CD4-positive, alpha-beta T cell treated with Interleukin-1 beta for 1 hour (primary cell): ENCODE measurements at places on chromosomes 6 and 20.

- no peak for DNase-seq
These were observed 153.6 kb upstream of the SHLD1 start for GRCh38 chr20:5596401-5597193.

DNA sequence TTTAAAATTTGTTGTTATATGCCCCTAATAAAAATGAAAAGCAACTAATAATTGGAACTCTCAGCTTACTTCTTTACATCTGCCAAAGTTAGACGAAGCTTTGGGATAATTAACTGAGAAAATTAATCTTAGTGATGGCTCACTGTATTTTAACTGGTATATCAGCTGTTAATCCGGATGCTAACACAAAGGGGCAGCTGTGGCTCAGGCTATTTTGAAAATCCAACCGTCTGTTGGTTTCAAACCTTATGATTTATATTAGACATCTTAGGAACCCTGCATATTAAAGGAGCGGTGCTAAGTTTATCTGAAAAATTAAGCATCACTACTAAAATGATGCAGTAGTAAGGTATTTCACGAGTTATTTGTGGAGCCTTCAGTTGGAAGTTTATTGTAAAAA, 96.6 kb downstream of the AKAP7 start:
- no peak for DNase-seq

- peak; percentile 29 for DNase-seq
These were observed 112.5 kb downstream of the WDR27 start for GRCh38 chr6:169589293-169589692.

DNA sequence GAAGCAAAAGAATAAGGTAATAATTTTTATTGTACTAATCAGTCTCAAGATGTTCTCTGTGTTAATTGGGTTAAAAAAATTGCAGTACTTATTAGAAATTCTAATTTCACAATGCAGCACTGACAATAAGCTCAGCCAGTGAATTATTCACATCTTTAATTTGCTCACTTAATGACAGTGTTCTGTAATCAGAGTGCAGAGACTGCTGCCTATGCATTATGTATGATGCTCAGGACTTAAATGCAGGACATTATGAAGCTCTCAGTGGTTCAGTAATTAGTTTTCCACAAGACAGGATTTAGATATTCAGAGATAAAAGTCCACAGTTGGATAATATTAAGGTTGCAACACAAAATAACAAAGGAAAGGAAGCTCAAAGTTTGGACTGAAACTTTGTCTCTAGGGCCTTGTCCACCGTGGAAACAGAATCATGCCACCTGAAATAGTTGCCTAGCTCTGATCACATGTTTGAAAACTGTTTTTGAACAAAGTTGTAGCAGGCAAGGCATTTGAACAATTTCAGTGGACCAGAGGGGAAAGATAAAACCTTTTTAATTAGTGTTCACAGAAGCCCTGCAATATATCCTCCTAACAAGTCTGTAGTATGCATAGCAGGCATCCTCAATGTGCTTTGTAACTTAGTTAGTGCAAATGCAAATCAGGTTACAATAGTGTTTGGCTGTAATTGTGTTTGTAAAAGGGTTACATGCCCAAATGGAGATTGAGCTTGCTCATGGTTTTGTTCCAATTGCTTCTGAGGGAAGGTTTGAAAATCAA, 23.7 kb upstream of the MMS22L start:
- DNase-seq = no peak

DNA sequence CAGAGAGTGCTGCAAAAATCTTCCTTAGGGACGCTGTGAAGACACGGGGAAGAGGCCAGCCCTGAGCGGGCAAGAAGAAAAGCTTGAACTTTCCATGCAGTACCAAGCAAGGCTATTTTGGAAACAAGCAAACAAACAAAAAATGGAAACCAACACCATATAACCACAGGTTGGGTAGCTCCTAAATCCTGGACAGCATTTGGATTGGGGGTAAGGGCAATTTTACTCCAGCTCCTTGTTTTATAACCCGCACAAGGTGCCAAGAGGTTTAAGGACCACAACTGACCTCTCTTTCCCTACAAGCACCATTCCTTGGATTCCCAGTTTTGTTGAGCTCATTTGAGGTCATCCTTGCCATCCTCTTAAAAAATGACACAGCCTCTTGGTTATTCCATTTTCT, 31.4 kb upstream of the SMIM29 start:
- no peak for DNase-seq

DNA sequence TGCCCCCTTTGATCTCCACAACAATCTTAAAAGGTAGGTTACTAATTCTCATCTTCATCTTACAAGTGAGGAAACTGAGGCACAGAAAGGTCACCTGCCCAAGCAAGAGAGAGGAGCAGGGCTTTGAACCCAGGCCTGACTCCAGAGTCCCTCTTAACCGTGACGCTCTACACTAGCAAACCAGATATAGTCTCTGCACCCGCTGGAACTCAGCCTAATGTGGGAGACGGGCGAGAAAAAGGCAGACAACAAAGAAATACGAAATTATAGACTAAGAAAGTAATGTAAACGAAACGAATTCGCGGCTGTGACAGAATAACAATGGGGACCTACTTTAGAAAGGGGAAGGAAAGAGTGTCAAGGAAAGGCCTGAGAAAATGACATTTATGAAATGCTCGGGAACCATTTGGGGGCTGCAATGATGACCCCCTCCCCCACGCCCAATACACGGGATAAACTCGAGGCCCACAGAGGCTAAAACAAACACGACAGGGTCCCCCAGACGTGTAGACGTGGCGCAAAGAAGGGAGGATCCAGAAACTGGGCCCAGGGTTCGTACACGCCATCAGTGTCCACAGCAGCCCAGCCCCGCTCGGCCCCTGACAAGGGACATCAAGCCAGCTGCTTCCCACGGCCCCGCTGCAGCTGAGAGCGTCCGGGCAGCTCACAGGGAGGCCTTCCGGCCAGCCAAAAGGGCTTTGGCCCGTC, 637 bp downstream of the TRPC4AP start:
- no peak for DNase-seq

- DNase-seq = no peak
These were observed 23.8 kb upstream of the SMOC2 start for GRCh38 chr6:168417191-168417590.

- no peak for DNase-seq
These were observed 28.5 kb downstream of the RSPO3 start for GRCh38 chr6:127146932-127147331.

GRCh38 chr6:29746846-29747687, 23.8 kb downstream of the HLA-F start:
- no peak for DNase-seq
